ENCODE measurements at places on chromosomes 1 and 21. TPM values are rescaled to one million over a fixed set of nuclear protein-coding genes. Genes with fewer than 3 reads are reported as not detected.

Gene LCE1B
- total RNA-seq, result not detected

Gene KPRP
- not detected for total RNA-seq

Gene CELA2B
- total RNA-seq, result not detected

Gene SNX27
- total RNA-seq, result 53.0 TPM

Gene RNU1-2
- total RNA-seq, result under 0.01 TPM

Gene NT5C1A
- not detected for total RNA-seq

All from sigmoid colon (tissue), 7 donors.